Activated CD4-positive, CD25-positive, alpha-beta regulatory T cell treated with anti-CD3 and anti-CD28 coated beads, Interleukin-2, amount 50 U/mL, for 16 hours (primary cell): ENCODE measurements at places on chromosomes 7 and 10.

GRCh38 chr10:18140957-18141845 lies 977 bp downstream of the CACNB2 start:
- no peak for DNase-seq

GRCh38 chr7:130845581-130846085 lies 111.6 kb upstream of the KLF14 start:
- no peak for DNase-seq

DNA sequence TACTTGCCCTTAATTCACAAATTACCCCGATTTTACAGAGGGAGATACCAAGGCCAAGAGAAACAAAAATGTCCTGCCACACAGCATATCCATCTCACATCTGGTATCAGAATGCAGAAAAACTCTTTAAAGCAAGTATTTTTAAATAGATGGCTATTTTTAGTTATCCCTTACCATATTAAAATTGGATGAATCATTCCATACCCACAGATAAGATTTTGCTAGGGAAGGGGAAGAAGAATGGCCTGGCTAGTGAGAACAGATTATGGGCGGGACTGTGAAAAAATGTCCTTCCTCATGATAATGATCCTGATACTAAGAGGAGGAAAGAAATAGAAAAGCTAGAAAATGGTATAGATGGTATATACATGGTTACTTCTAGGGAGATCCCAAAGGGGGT lies 80.6 kb upstream of the GATAD1 start:
- no peak for DNase-seq

DNA sequence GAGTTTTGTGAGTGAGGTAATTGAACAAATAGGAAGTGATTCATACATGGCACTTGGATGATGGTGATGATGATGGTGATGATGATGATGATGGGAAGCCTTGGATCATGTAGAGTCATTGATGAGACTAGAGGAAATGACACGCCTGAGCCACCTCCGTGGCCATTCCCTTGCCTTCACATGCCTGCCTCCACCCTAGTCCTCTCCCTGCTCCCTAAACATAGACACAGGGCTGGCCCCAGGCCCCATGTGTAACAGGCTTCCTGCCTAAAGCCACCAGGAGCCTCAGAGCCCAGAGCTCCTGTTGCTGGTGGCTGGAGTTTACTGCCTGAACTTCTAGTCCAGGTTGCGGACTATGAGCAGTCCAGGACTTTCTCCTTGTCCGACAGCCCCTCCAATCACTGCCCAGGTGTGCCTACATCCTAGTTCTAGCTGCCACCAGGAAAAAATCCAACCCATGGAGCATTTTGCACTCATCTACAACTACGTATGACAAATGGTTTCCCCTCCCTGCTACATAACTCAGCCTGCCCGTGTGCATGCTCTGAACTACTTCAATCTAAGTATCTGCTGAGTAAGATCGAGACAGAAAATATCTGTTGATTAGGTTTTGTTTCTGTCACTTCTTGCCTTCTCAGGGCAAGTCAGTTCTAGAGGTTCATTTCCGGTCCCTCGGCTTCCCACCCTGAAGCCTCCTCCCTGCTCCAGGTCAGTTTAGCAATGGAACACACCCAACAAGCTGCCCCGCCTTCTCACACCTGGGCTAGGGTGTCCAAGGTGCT lies 35.5 kb upstream of the KDM7A start:
- DNase-seq = no peak

DNA sequence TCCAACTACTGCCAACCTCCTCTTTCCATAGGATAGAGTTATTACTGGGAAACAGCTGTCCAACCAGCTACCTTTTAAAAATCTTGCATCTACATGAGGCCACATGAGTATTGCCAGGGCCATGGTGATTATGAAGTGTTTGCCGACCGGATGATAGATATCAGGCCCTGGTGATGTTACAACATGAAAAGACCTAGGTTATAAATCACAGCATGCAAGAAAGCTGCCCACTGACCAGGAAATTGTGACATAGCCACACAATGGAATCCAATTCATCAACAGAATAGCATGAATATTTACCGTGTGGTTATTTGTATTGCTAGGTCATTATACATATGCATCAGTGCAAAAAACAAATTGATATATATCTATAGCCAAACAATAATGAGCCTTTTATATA lies 517.0 kb downstream of the INHBA start:
- DNase-seq = no peak

DNA sequence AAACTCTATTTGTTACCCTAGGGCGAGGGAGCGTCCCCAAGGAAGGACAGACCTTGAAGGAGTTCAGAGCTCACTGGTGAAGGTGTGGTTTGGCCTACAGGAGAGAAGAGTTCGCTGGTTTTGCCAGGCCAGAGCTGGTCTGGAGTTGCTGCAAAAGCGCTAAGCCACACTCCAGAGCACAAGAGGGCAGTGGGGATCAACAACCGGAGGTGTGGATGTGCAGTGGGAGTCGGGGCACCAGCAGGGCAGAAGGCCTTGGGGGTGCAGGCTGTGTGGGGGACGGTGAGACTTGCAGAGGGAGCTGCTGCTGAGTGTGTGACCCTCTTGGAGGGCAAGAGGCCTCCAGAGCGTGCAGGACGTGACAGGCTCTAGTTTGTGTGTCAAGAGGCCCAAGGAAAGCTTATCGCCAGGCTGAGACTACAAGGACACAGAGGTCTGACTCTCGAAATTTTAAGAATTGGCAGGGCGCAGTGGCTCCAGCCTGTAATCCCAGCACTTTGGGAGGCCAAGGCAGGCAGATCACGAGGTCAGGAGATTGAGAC lies 14.3 kb upstream of the CUL1 start:
- no peak for DNase-seq

GRCh38 chr7:88915615-88916014 lies 120.1 kb upstream of the TEX47 start:
- no peak for DNase-seq

- DNase-seq = no peak
Observed at GRCh38 chr7:85828614-85829013, 641.8 kb upstream of the SEMA3D start.

DNA sequence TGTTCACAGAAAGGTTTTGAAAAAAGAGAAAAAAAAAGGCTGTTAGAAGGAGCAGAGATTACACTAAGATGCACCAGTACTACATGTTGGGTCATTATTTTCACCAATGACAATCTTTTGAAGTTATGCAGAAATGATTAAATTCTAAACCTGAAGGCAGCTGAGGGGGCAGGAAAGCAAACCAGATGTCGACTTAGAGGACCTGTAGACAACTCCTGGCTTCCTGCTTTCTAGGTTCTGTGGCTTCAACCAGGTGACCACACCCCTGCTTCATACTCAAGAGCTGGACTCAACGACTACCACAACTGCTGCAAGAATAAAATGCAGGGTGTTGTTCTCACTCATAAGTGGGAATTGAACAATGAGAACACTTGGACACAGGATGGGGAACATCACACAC lies 30.0 kb downstream of the MYOF start:
- no peak for DNase-seq

DNA sequence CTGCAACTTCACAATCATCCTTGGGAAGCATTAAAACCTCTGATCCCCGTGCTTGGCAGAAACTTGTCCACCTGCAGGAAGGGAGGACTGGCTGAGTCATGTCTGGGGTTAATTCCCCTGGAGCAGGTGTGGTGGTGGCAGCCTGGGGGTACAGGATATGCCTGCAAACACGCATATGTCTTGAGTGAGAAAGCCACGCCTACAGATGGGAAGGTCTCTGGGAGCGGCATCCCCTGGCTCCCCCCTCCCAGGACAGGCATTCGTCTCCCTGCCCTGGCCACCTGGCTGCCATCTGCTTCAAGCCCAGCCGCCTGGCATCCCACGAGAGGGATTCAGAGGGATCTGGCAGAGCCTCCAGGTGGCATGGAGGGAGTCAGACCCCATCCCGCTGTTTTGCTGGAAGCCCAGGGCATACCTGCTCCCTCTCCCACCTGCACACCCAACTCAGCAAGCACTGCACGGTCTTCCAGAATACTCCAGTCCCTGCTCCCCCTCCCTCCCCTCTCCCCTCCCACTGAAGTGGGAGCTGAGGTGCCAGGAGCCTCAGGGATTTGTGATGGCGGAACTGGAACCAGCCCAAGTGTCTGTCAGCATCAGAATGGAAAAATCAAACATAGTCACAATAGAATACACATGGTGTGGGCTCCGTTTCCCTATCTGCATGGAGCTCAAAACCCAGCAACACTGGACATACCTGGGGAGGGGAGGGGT lies 61.0 kb downstream of the CAMK2B start:
- no peak for DNase-seq

GRCh38 chr7:10128748-10129147 lies 844.9 kb upstream of the PHF14 start:
- DNase-seq = no peak

GRCh38 chr7:289756-290553 lies at the start of gene FOXL3:
TSS of gene FOXL3 (plus strand) at chr7:290170. CDS start at chr7:290170, 0 bp downstream.
- no peak for DNase-seq

DNA sequence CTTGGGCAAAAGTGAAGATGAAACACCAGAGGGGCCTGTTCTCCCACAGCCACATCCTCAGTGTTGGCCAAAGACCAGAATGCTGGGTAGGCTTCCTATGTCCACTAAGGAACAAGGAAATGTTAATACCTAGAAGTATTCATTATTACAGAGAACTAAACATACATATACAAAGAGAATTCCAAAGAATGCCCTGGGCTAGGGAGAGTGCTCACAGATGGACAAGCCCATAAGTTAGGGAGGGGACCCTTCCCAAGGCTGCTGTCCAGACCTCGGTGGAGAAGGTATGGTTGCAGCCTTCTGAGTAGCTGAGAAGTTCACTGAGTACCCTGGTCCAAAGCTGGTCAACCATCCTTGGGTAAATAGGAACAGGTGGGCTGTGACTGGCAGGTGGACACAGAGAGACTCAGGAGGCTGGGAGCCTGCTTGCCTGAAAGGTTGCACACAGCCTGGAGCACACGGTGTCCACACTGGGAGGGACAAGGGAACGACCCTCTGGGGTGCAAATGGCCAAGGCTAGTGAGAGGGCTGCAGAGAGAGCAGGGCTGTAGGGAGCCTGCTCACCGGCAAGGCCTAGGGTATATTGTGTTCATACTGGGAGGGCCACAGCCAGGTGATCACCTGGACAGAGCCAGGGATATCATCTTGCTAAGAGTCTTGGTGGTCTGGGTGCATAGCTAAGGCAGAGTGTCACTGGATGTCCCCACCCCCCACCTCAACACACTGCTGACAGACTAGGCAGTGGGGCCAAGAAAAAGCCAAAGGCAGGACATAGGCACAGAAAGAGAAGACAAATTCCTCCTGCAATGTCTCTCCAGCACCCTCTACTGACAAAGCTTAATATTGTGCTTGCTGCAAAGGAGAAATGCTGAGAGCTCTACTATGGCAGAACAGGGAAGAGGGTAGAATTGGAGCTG lies 40.3 kb downstream of the CPVL start:
- no peak for DNase-seq

- no peak for DNase-seq
Observed at GRCh38 chr7:139768249-139768824, 9.5 kb downstream of the HIPK2 start.

- DNase-seq = no peak
Observed at GRCh38 chr7:105827151-105827875, 49.1 kb downstream of the ATXN7L1 start.

- DNase-seq = no peak
Observed at GRCh38 chr10:61279400-61279799, 173.8 kb downstream of the TMEM26 start.

DNA sequence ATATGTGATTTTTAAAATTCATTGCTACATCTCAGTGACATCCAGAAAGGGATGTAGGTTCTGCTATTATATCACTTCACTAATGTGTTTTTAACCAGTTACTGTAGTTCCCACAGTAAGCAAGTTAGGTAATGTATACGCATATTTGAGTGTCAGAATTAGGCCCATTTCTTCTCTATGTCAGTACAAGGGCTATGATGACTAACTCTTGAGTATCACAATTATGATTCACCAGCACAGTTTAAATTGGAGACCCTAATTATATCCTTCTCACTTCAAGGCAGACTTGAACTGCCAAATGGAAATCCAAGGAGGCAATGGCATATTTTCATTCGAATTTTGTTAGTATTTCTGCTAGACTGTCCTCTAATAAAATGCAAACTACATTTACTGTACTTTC lies 23.6 kb downstream of the BZW2 start:
- DNase-seq = no peak

- DNase-seq = no peak
Observed at GRCh38 chr10:73398024-73398423, 15.8 kb downstream of the ANXA7 start.

DNA sequence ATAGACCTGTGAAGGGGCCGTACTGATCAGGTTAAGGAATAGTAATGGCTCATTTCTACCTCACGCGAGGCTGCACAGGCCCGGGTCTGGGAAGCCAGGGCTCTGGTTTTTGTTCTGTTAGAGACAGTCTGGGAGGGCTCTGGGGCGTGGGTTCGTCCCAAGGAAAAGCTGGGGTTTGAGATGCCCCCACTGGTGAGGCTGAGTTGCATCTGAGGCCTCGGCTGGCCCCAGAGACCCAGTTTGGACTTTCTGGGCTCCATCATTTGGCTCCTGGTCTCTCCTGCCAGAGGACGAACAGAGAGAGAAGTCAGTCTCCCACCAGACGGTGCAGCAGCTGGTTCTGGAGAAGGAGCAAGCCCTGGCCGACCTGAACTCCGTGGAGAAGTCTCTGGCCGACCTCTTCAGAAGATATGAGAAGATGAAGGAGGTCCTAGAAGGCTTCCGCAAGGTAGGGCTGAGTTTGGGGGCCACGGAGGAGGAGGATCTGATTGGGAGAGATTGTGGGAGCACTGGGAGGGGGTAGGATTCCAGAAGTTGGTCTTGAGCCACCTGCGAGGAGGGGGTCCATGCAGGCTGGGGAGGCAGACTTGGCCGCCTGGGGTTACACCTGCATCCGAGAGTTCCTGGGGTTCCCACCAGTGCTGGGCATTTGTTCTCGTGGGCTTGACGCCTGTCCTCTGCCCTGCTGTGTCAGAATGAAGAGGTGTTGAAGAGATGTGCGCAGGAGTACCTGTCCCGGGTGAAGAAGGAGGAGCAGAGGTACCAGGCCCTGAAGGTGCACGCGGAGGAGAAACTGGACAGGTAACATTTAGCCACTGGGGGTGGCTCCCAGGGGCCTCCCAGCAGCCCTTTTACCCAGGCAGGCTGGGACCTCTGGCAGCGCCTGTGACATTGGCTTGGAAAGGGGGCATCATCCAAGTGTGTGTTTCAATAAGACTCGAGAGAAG lies 22.5 kb upstream of the BTBD16 start:
- DNase-seq = no peak

- DNase-seq = no peak
Observed at GRCh38 chr10:46266306-46266985, 20.4 kb upstream of the ANTXRL start.

DNA sequence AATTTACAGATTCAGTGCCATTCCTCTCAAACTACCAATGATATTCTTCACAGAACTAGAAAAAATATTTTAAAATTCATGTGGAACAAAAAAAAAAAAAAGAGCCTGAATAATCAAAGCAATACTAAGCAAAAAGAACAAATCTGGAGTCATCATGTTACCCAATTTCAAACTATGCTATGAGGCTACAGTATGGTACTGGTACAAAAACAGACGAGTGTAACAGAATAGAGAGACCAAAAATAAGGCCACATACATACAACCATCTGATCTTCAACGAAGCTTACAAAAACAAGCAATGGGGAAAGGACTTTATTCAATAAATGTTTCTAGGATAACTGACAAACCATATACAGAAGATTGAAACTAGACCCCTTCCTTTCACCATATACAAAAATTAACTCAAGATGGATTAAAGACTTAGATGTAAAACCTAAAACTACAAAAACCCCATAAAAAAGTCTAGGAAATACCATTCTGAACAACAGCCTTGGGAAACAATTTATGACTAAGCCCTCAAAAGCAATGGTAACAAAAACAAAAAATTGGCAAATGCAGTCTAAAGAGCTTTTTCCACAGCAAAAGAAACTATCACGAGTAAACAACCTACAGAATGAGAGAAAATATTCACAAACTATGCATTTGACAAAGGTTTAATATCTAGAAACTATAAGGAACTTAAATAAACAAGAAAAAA lies 207.7 kb downstream of the PTN start:
- no peak for DNase-seq
